AG04450 (cell line): ENCODE measurements at places on chromosomes 6 and 20. TPM values are rescaled to one million over a fixed set of nuclear protein-coding genes. Genes with fewer than 3 reads are reported as not detected.

DNA sequence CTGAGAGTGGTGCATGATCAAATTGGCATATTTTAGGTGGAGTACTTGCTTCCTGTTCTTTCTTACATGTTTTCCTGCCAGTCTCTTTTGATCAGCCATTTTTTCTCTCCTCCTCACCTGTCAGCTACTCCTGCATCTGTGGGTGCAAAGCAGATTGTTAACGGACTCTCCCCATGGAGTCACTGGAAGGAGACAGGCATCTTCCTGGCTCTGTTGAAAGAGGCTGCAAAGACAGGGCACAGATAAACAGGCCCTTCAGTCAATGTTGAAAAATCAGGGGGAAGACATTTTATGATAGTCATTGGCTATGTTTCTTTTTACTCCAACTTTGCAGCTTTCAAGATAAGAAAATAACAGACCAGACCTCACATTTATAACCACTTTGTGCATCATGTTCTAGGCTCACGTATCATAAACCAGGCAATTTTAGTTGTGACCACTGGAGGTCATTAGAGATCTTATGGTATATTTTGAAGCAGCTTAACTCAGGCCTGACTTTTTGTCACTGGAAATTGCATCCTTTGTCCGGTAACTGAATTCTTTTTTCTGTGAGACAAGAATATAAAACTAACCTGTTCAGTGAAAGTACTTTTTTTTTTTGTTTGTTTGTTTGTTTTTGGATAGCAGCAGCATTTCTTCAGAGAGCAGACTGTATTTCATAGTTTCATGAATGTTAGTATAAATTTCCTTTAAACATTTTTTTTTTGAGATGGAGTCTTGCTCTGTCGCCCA is 20.1 kb downstream of the ECT2L start:
- peak; percentile 33 for DNase-seq

- DNase-seq = no peak
Measured at GRCh38 chr20:50679753-50680104, 11.6 kb downstream of the RIPOR3 start.

DNA sequence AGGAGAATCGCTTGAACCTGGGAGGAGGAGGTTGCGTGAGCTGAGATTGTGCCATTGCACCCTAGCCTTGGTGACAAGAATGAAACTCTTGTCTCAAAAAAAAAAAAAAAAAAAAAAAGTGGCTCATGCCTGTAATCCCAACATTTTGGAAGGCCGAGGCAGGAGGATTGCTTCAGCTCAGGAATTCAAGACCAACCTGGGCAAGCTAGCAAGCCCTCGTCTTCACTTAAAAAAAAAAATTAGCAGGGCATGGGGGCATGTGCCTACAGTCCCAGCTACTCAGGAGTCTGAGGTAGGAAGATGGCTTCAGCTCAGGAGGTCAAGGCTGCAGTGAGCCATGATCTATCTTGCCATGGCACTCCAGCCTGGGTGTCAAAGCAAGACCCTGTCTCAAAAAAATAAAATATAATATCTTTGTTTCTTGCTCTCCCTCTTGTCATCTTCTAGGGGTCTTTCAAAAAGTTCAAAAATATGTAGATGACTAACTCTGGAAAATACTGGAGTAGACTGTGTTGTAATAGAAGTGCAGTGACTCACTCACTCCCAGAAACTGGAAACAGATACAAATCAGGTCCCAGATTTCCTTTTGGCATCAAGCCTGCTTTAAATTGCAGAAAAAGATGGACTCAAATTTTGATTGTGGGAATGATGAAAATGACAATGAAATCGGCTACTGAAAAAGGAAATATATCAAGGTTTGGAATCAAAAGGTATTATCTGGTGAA is 2.8 kb upstream of the GINM1 start:
- peak; percentile 37 for DNase-seq

GRCh38 chr20:25521382-25521781 is 63.9 kb downstream of the NINL start:
- DNase-seq = no peak

DNA sequence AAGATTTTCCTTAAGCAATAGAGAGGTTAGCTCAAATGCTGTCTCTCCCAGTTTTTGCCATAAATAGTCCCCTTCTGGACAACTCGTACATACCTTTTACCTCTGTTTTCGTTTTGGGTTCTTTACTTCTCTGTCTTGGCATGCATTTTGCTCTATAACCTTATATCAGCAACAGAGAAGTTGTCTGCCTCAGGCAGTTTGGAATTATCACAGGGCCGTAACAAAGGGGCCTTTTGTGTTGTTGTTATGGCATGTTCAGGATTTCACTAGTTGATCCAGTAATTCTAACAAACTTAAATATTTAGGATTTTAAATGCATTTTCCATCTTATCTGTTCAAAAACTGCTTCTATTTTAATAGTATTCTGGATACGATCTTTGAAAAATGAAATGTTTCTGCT is 259.8 kb downstream of the CD109 start:
- no peak for DNase-seq

DNA sequence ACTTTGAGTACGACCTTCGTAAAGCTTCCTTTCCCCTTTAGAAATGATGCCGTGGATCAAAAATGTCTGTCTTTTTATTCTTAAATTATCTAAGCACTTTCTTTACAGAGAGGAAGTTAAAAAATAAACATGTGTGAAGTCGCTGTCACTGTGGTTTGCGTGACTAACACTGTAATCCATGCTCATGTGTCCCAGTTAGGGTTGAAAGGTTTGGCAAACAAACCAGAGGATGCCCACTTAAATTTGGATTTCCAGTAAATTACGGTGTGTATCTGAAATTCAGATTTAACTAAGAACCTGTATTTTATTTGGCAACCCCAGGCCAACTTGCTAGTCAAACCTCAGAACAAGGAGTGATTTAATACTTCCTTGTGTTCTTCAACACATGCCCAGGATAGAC is 21.1 kb downstream of the HLA-DRB1 start:
- no peak for DNase-seq

DNA sequence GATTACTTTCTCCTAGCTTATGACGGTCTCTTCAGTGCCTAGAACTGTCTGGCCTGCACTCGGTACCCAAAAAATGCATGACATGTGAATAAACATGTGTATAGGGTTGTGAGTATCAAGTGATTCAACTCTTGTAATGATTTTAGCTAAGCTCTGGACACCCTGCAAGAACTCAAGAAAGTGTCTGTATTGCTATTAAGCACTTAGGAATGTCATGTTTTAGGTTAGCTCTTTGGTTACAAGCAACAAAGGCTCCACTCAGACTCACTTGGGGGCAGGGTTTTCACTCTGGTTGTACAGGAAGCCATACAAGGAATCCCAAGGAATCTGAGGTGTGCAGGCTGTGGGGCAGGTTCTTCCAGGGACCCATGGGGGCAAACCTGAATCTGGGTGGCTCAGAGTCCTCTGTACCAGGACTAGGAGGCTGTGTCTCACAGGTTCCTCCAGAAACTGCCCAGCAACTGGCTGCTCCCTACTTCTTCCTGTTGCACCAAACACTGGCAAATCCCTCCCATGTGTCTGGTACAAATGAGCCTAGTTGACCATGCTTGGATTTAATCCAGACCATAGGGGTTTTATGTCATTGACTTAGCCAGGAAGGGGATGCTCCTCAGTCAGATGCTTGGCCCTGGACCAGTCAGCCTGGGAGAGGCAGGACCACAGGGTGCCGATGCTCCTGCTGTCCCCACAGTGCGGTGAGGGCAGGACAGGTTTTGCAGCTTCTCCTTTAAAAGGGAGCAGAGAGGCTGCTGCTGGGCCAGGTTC is 77.9 kb upstream of the CDH4 start:
- no peak for DNase-seq

The ZFP64 gene
- 24.4 and 26.2 TPM in 2 replicates for polyA plus RNA-seq

The TNFRSF21 gene
- polyA plus RNA-seq = 21.7 and 23.8 TPM in 2 replicates

The PI3 gene
- polyA plus RNA-seq = not detected in 2 replicates

The GLP1R gene
- not detected in 2 replicates for polyA plus RNA-seq

The TUBB1 gene
- not detected in 2 replicates for polyA plus RNA-seq
